Left lung (tissue), 14 donors: ENCODE measurements at places on chromosomes 7 and 10. TPM values are rescaled to one million over a fixed set of nuclear protein-coding genes. Genes with fewer than 3 reads are reported as not detected.

DNA sequence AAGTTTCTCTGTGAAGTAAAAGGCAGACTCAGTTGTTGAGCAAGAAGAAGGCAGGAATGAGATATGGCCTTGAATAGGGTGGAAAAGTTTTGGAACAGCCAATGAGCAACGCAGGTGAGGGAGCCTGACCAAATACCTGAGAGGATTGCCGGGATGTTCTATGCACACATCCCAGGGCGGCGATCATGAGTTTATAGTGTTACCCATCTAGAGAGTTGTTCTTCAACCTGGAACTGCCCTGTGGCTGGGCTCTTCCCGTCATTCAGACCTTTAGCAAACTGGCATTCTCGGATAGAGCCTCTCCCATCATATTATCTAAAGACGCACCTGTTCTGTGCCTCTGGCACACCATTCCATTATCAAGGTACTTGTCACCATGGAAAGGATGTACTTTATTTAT lies 103.0 kb upstream of the KIF5B start:
- no peak overlapping the region for H3K4me3 ChIP-seq
- DNase-seq, result no peak
- no peaks in the 10 kb centered on the region for H3K4me1 ChIP-seq
- H3K36me3 ChIP-seq, result no peaks in the 10 kb centered on the region
- H3K27me3 ChIP-seq, result no peaks in the 10 kb centered on the region

- H3K4me1 ChIP-seq, result peaks cover 52% of the 10 kb centered on the region
- H3K27ac ChIP-seq, result no peak overlapping the region
- no peak overlapping the region for H3K4me3 ChIP-seq
- no peaks in the 10 kb centered on the region for H3K27me3 ChIP-seq
Observed at GRCh38 chr10:31756729-31757110, 171.9 kb downstream of the ARHGAP12 start.

DNA sequence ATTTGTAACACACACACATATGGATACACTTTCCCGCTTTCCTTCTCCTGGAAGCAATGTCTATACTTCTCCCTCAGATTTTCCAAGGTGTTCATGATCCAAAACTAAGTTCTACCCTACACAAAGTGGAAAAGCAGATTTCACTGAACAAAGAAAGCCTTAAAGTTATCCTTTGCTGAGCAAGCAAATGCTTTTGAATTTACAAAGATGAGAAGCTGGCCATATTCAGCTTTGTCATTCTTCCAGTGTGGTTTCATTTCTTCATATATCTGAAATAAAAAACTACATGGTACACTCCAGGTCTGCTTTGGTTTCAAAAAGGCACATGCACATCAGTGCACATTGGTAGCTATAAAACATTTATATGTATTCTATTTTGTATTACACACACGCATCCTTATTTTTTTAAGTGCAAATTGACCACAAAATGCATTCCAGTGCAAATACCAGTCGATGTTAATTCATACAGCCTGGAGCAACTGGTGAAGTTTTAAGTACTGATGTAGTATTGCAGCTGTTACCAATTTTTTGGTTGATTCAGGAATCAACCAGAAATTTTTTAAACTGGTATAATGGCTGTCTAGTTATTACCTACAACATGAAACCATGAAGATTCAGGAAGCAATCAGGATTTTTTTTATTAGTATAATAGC lies 65.5 kb upstream of the SRPK2 start:
- no peak overlapping the region for H3K27ac ChIP-seq
- H3K4me3 ChIP-seq, result no peak overlapping the region
- no peaks in the 10 kb centered on the region for H3K4me1 ChIP-seq

GRCh38 chr10:3784510-3785250 lies at the start of gene KLF6:
Gene KLF6 (minus strand): TSS chr10:3785209. CDS start chr10:3785014, 195 bp downstream.
- peak within 1 kb of the TSS; percentile 100 for H3K27ac ChIP-seq
- H3K4me1 ChIP-seq, result peaks cover 33% of the 10 kb centered on the region
- H3K4me3 ChIP-seq, result peak within 1 kb of the TSS; percentile 66
- peaks cover 10% of the 10 kb centered on the region for H3K36me3 ChIP-seq

- H3K4me3 ChIP-seq, result peak overlapping the region; percentile 94
- H3K4me1 ChIP-seq, result peaks cover 14% of the 10 kb centered on the region
- no peaks in the 10 kb centered on the region for H3K27me3 ChIP-seq
- H3K36me3 ChIP-seq, result peaks cover 34% of the 10 kb centered on the region
- peak overlapping the region; percentile 88 for H3K27ac ChIP-seq
Observed at GRCh38 chr7:100080907-100081534, 502 bp downstream of the ZNF3 start.

GRCh38 chr10:116417821-116418220 lies 9.8 kb upstream of the PNLIPRP3 start:
- H3K36me3 ChIP-seq, result no peaks in the 10 kb centered on the region
- no peaks in the 10 kb centered on the region for H3K27me3 ChIP-seq
- no peaks in the 10 kb centered on the region for H3K4me1 ChIP-seq
- H3K4me3 ChIP-seq, result no peak overlapping the region

DNA sequence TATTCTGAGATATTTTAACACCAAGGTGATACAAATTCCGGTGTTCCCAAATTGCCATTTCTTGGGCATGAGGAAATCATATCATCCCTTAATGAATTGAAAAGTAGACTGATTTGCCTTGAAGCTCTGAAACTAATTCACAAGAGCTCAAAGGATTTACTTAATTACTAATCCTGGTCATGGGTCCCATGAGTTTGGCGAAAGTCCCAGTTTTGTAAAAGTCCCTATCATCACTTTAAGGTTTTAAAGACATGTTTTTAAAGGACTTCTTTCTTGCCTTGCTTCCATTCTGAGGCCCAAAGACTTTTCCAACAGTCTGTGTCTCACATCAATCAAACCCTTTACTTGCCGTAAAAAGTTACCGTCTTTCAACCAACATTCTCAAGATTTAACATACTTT lies 377.9 kb downstream of the DNAJB9 start:
- no peak for DNase-seq
- no peaks in the 10 kb centered on the region for H3K27me3 ChIP-seq
- H3K36me3 ChIP-seq, result no peaks in the 10 kb centered on the region
- no peaks in the 10 kb centered on the region for H3K4me1 ChIP-seq
- H3K4me3 ChIP-seq, result no peak overlapping the region
- H3K27ac ChIP-seq, result no peak overlapping the region

GRCh38 chr10:27568196-27569175 lies 64.4 kb downstream of the RAB18 start:
- H3K27me3 ChIP-seq, result no peaks in the 10 kb centered on the region
- no peaks in the 10 kb centered on the region for H3K36me3 ChIP-seq
- H3K27ac ChIP-seq, result peak overlapping the region; percentile 66
- no peak for DNase-seq
- peaks cover 11% of the 10 kb centered on the region for H3K4me1 ChIP-seq
- H3K4me3 ChIP-seq, result no peak overlapping the region

Gene CPA1
- total RNA-seq, result 0.34 TPM

Gene GLI3
- total RNA-seq, result 29.5 TPM

Gene PIP4K2A
- total RNA-seq, result 53.8 TPM

Gene NANOS1
- total RNA-seq, result 1.0 TPM

Gene HDAC9
- 13.2 TPM for total RNA-seq

Gene SMC3
- total RNA-seq, result 26.6 TPM

Gene GATA3
- total RNA-seq, result 1.7 TPM
